ENCODE measurements at places on chromosomes 2 and 18.

DNA sequence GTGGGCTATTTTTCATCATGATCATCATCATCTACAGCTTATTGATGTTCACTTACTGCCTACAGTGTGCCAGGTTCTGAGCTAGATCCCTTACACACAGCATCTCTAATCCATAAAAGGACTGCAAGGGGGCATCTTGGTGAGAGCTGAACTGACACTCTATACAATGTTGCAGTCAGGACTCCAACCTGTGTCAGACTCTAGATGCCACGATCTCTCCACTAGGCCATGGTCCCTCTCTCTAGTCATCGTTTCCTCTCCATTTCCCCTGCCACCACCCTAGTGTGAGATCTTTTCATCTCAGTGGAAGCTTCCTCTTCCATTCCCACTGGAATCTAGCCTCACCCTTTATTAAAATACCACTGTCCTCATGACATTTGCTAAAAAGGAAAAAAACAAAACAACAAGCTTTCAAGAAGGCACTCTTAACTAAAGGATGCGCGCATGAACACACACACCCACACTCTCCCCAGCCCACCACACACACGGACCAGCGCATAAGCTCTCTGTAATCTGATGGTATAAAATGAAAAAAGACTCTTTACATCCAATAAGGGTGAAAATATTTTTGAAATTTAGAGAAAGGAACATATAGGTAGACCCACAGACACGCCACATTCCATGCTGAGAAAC is 93.4 kb upstream of the THOC1 start:
- DNase-seq = no peak

GRCh38 chr18:41814651-41815050 is 140.4 kb upstream of the PIK3C3 start:
- no peak for DNase-seq

DNA sequence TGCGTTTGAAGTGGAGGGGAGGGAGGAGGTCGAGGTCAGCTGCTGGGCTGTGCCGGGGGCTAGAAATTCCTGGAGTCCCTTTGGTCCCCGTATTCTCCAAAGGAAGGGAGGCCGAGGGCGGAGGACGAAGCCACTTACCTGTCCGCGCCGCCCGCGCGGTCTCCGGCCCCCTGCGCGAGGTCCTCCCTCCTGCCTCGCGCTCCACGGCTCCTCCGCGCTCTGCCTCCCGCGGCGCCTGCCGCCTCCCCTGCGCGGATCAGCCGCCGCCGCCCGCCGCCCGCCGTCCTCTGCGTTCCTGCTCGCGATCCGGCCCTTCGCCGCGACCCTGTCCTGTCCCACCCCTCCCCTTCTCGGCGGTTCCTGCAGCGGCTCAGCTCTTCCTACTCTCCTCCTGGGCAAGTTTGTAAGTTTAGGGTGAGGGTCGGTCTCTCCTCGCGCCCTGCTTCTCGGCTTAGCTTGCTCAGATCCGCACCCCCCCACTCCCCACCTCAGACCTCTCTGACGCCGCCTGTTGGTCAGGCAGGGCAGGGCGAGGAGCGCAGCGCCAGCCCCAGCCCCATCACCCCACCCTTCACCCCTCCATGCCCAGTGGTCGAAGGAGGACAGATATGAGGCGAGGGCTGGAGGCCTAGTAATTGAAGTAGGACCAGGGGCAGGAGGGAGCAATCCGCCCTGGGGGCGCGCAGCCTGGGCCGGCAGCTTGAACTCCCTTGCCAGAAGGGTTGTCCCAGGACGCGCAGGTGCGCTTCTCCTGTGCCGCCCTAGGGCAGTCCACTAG is 9.7 kb upstream of the SKOR2 start:
- DNase-seq = no peak

DNA sequence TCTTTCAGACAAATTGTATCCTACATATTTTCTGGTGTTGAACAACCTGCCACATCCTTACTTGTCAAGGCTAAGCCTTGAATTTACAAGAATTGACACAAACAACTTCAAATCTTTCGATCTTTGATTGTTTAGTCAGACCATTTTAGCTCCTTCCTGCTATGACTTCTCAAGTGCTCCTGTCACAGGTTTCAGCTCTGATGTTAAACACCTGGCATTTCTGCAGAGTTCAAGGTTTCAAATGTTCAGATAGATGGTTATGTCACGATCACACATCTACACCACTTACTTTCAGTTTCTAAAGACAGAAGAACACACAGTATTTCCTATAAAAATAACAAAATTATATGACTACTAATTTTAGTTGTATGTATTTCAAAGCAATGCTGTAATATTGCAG is 84.0 kb downstream of the RND3 start:
- no peak for DNase-seq

DNA sequence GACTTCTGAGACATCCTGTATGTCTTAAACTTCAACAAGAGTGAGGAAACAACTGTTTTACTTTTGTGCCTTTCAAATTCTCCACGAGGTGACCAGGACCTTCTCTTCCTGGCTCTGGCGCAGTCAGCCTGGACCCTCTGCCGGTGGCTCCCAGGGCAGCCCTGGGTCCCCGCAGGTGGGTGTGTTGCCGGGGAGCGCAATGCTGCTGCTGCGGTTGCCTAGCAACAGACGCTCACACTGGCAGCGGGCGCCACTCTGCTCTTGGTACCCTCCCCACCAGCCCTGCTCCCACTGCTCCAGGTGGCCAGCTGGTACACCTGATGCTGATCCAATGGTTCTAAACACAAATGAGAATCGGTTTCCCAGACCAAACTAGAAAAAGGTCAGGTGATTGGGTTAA is 58.7 kb downstream of the GNAL start:
- no peak for DNase-seq

- no peak for DNase-seq
These were observed 1174.0 kb upstream of the SLC39A10 start for GRCh38 chr2:194483041-194483440.

DNA sequence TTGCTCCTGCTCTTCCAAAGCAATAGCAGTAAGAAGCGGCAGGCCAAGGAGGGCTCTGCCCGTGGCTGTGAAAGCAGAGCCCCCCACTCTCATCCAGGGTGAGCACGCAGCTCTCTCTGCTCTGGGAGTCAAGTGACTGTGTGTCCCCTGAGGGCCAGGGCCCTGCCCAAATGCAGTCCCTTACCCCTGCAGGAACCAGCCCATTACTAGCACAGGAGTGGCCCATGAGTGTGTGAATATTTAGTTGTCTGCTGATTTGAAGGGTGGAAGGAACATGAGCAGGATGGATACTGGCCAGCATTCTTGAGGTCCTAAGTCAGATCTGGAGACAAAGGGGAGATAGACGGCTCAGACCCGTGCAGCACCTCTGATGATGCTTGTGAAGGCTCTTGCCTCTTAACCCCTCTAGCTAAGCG is 69.7 kb upstream of the FOSL2 start:
- DNase-seq = no peak

DNA sequence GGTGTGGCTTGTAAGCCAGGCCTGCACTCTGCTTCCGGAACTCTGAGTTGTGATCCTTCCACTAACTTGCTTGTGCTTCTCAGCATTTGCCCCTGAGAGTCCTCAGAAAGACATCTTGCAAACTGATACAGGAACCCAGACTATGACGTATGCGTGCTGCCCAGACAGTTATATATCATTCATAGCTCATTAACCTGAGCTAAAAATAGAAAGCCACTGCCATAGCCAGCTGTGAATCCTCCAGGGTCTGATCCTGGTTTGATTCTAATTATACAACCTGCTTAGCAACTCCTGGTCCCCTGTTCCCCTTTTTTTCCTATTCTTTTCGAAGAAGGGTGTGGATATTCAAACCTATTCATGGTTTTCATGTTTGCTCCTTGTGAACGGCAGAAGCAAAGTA is 63.7 kb downstream of the MARCHF4 start:
- DNase-seq = no peak

GRCh38 chr2:181785691-181786344 is 105.5 kb upstream of the NEUROD1 start:
- no peak for DNase-seq

- no peak for DNase-seq
These were observed 328.2 kb downstream of the KCNJ3 start for GRCh38 chr2:155026651-155027174.

DNA sequence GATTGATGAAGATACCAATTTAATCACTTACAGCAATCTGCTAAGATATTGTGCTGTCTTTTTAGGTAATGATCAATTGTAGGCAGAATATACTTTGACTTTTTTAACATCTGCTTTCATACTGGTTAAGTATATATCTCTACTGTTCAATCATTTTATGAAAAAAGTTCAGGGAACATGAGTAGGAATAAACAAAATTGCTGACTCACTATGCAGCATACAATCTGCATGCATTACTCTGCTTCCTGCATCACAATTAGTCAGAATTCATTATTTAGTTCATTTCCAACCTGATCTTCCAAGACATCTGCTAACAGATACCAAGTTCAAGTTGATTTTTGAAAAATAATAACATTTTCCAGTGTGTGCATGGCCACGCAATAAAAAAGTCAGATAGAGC is 1430.4 kb upstream of the LRRTM1 start:
- no peak for DNase-seq

DNA sequence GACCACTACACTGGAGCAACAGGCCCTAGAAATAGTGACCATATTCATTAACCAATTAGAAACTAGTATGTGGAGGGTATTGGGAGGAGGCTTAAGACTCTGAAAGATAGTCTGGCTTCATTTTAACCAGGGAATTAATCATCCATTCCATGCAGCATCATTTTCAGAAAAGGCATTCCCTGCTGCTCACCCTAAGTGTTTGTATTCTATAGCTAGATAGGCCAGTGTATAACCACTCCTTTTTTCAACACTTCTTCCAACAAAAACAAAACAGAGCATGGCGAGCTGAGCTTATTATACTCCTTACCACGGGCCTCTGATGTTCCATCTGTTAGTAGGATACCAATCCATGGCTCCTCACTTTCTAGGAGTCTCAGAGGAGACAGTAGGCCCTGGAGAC is 112.0 kb upstream of the PKDCC start:
- no peak for DNase-seq

- no peak for DNase-seq
These were observed 152.5 kb downstream of the TSN start for GRCh38 chr2:121907928-121908327.

- no peak for DNase-seq
These were observed 5.8 kb upstream of the D2HGDH start for GRCh38 chr2:241728627-241729026.

DNA sequence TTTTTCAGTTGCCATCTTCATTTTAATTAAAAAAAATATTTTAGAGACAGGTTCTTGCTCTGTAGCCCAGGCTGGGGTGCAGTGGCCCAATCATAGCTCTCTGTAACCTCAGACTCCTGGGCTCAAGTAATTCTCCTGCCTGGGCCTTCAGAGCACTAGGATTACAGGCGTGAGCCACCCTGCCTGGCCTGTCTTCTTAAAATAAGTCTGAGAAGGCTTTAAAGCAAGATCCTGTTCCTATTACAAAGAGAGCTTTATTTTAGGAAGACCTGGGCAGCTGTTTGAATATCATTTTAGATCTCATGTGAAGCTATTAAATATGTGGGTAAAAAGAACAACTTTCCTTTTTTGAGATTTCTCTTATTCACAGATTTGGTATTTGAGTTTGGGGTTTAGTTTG is 1.5 kb downstream of the FAM228A start:
- no peak for DNase-seq

DNA sequence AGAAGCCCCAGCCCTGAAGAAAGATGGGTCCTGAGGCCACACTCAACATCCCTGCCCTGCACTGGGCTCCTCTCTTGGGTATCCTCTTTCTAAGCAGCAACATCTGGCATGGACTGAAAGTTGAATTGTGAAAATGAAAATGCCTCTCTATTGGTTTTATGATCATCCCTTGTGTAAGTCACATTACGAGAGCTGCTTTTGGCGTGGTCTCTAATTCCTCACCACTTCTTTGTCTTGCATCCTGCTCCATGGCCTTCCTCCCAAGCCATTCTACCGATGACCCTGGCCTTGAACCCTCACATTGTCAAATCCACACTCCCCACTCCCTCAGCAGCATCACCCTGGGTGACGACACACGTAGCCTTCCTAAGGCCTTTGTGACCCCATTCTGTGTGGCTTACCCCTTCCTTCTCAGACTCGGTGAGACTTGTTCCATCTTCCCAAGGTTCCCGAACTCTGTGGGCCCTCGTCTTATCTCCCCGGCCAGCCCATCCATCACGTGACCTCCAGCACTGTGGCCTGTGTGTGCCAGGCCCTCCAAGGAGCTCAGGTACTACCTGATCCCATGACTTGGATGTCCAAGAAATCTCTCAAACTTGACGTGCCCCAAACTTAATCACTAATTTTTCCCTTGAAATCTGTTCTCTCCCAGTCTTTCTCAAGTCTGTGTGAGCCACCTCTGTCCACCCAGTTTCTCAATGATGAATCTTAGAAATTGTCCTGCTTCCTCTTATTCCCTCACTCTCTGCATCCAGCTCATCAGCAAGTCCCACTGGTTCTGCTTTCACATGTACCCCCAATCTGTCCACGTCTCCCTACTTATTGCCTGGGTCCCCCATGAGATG is 194.7 kb upstream of the HS6ST1 start:
- DNase-seq = no peak

DNA sequence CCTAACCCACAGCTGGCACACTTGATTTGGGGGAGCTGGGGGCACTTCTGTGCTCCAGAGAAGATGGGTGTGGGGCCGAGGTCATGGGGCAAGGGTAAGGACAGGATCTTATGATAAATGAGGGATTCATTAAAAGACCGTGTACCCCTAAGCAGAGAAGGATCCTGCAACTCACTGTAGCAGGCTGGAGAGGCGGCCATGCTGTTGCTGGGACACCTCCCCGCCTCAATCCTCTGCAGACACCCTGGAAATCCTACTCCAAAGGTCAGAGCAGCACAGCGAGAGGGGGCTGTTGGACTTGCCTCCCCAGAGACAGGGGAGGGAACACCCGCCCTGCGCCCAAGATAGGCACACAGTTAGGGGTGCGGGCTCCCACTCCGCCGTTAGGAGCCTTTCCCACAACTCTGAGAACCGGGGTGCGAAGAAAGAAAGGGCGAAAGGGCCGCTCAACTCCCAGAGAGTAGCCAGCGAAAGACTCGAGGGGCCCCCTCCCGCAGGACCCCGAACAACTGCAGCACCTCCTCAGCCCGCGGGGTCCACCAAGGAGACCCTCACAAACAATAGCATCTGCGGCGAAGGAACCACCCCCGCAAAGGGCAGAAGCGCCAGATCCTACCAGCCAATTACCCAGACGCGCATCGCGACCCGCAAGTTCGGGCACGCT is 1.4 kb downstream of the PARD6G start:
- DNase-seq = no peak

DNA sequence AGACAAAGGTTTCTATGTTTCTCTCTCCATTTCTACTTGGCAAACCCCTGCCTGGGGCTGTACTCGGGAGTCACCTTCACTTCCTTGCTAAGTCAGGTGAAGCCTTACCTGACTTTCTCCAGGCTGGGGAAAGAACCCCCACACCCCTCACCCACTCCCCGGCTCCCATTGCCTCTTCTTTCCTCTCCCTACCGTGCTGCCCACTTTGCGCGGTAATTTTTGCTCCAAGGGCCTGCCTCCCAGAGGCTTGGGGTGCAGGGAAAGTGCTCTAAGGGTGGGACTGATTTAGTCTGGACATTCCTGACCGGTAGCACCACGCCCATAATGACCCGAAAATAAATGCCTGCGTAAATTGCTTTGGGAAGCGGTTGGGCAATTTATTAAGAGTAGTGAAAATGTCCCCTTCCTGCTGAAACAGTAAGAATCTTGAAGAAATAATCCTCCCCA is 49.1 kb upstream of the ATP6V1B1 start:
- DNase-seq = no peak

GRCh38 chr18:47773931-47774330 is 156.5 kb downstream of the SMAD2 start:
- no peak for DNase-seq

GRCh38 chr2:86044045-86044444 is 61.6 kb downstream of the POLR1A start:
- no peak for DNase-seq

Measured in esophagus squamous epithelium (tissue), 5 donors.